IPS DF 6.9 (cell line): ENCODE measurements at places on chromosomes 11 and 22.

- no peaks in the 10 kb centered on the region for H3K4me1 ChIP-seq
- H3K27me3 ChIP-seq, result no peaks in the 10 kb centered on the region
- no peak overlapping the region for H3K4me3 ChIP-seq
- no peak for DNase-seq
- H3K27ac ChIP-seq, result no peak overlapping the region
- no peaks in the 10 kb centered on the region for H3K36me3 ChIP-seq
These were observed 18.0 kb upstream of the RAB38 start for GRCh38 chr11:88193278-88193677.

DNA sequence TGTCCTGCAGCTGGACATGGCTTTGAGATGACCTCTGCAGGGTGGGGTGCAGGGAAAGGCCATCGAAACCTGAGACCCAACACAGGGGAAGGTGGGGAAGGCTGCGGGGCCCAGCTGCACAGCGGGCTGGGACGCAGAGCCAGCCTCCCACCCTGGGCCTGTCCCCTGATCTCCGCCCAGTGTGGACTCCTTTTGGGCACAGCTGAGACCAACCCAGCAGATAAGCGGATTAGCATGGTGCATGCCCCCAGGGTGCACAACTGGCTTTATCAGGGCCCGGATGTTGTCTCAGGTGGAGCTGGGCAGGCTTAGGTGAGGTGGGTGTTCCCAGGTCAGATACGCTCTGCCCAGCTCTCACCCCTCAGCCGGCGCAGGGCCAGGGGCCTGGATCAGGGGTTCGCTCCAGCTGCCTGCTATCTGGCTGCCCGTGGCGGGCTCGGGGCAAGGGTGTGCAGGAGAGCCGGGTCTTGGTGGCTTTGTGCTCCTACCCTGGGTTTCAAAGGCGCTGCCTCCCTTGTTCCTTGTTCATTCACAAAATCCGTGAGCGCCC lies 28.1 kb upstream of the MUC5AC start:
- H3K4me3 ChIP-seq, result no peak overlapping the region
- H3K36me3 ChIP-seq, result no peaks in the 10 kb centered on the region; the same call in 1 of the 2 replicates
- H3K4me1 ChIP-seq, result no peaks in the 10 kb centered on the region
- DNase-seq, result no peak
- no peak overlapping the region for H3K27ac ChIP-seq
- H3K27me3 ChIP-seq, result no peaks in the 10 kb centered on the region

GRCh38 chr11:119195680-119196079 lies 10.4 kb downstream of the NHERF4 start:
- no peak overlapping the region for H3K4me3 ChIP-seq
- H3K27ac ChIP-seq, result no peak overlapping the region
- H3K4me1 ChIP-seq, result no peaks in the 10 kb centered on the region; the same call in 1 of the 2 replicates
- peak; percentile 80 for DNase-seq

- H3K27ac ChIP-seq, result no peak overlapping the region
- DNase-seq, result no peak
- no peaks in the 10 kb centered on the region for H3K36me3 ChIP-seq
These were observed 163.7 kb downstream of the DSCAML1 start for GRCh38 chr11:117633186-117633754.

GRCh38 chr11:120642196-120642894 lies 130.8 kb downstream of the GRIK4 start:
- H3K27me3 ChIP-seq, result peaks cover 32% of the 10 kb centered on the region
- H3K4me1 ChIP-seq, result peaks cover 7% of the 10 kb centered on the region; the same call in 1 of the 2 replicates
- H3K27ac ChIP-seq, result no peak overlapping the region
- no peak overlapping the region for H3K4me3 ChIP-seq

DNA sequence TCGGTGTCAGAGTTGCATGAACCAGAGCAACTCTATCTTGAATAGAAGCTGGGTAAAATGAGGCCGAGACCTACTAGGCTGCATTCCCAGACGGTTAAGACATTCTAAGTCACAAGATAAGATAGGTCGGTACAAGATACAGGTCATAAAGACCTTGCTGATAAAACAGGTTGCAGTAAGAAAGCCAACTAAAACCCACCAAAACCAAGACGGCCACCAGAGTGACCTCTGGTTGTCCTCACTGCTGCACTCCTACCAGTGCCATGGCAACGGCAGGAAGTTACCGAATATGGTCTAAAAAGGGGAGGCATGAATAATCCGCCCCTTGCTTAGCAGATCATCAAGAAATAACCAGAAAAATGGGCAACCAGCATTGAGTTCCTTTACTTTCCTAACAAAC lies 2.4 kb upstream of the KAT5 start:
- no peaks in the 10 kb centered on the region for H3K27me3 ChIP-seq
- H3K4me1 ChIP-seq, result peaks cover 2% of the 10 kb centered on the region; the same call in 1 of the 2 replicates
- no peak overlapping the region for H3K4me3 ChIP-seq
- H3K27ac ChIP-seq, result no peak overlapping the region

GRCh38 chr11:6655020-6655789 lies 404 bp downstream of the DCHS1 start:
- H3K4me1 ChIP-seq, result peaks cover 4% of the 10 kb centered on the region; the same call in 1 of the 2 replicates
- DNase-seq, result no peak
- H3K27me3 ChIP-seq, result peaks cover 12% of the 10 kb centered on the region
- H3K4me3 ChIP-seq, result peak overlapping the region; percentile 84

DNA sequence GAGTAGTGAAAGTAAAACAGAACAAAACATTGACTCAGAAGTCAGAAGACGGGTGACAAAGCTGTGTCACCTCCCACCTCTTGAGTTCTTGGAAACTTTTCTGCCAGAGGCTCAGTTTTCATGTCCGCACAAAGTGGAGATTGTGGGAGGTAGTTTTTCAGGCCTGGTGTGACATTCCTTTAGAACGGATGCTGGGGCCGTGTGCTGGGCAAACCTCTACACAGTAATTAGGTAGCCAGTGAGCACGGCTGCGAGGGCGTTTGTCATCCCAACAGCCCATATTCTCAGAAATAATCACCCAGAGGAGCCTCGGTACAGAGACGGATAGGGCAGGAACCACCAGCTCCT lies 1054.4 kb downstream of the TBC1D22A start:
- H3K27me3 ChIP-seq, result no peaks in the 10 kb centered on the region
- no peaks in the 10 kb centered on the region for H3K36me3 ChIP-seq
- no peak overlapping the region for H3K27ac ChIP-seq
- H3K4me1 ChIP-seq, result no peaks in the 10 kb centered on the region
- no peak for DNase-seq
- H3K4me3 ChIP-seq, result no peak overlapping the region

DNA sequence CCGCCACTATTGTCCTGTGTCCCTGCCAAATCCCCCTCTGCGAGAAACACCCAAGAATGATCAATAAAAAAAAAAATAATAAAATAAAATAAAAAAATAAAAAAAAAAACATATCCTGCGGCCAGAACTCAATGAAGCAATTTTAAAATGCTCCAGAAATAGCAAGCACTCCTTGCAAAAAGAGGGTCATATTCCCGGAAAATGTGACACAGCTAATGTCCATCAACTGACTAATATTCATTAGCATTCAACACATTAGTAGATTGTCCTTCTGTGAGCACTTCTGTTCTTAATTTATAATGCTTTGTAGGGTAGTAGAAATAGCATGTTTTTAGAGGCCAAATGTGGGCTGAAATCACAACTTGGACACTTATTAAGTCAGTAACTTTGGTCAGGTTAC lies 252.3 kb upstream of the SESN3 start:
- no peaks in the 10 kb centered on the region for H3K4me1 ChIP-seq
- H3K27ac ChIP-seq, result no peak overlapping the region
- DNase-seq, result no peak
- no peaks in the 10 kb centered on the region for H3K27me3 ChIP-seq
- no peak overlapping the region for H3K4me3 ChIP-seq

GRCh38 chr11:75147875-75148263 lies 3.0 kb upstream of the SLCO2B1 start:
- H3K27ac ChIP-seq, result no peak overlapping the region
- no peaks in the 10 kb centered on the region for H3K27me3 ChIP-seq
- H3K4me3 ChIP-seq, result no peak overlapping the region
- DNase-seq, result no peak

- no peak for DNase-seq
- H3K36me3 ChIP-seq, result no peaks in the 10 kb centered on the region
- no peak overlapping the region for H3K4me3 ChIP-seq
- H3K27ac ChIP-seq, result no peak overlapping the region
These were observed 9.9 kb upstream of the NDUFS8 start for GRCh38 chr11:68020575-68020974.

GRCh38 chr11:1501421-1502167 lies 15.0 kb upstream of the MOB2 start:
- no peak for DNase-seq
- H3K27me3 ChIP-seq, result no peaks in the 10 kb centered on the region
- no peak overlapping the region for H3K27ac ChIP-seq
- H3K36me3 ChIP-seq, result peaks cover 2% of the 10 kb centered on the region; the same call in 1 of the 2 replicates
- no peak overlapping the region for H3K4me3 ChIP-seq

GRCh38 chr11:8342821-8343681 lies 79.4 kb upstream of the LMO1 start:
- no peak overlapping the region for H3K4me3 ChIP-seq
- no peak for DNase-seq
- H3K27me3 ChIP-seq, result no peaks in the 10 kb centered on the region
- H3K36me3 ChIP-seq, result no peaks in the 10 kb centered on the region
- peaks cover 1% of the 10 kb centered on the region; the same call in 1 of the 2 replicates for H3K4me1 ChIP-seq

GRCh38 chr22:44031158-44031952 lies 7.3 kb downstream of the PARVB start:
- no peaks in the 10 kb centered on the region for H3K4me1 ChIP-seq
- H3K27me3 ChIP-seq, result no peaks in the 10 kb centered on the region
- H3K27ac ChIP-seq, result no peak overlapping the region
- no peak for DNase-seq
- no peak overlapping the region for H3K4me3 ChIP-seq
- no peaks in the 10 kb centered on the region for H3K36me3 ChIP-seq

- no peak for DNase-seq
- no peaks in the 10 kb centered on the region for H3K36me3 ChIP-seq
- H3K27ac ChIP-seq, result no peak overlapping the region
- H3K4me3 ChIP-seq, result peak overlapping the region; percentile 97; the same call in 1 of the 2 replicates
These were observed 1.4 kb downstream of the CTTN start for GRCh38 chr11:70399681-70400112.

GRCh38 chr11:9208726-9209501 lies 56.2 kb downstream of the DENND5A start:
- H3K4me1 ChIP-seq, result no peaks in the 10 kb centered on the region
- H3K27me3 ChIP-seq, result no peaks in the 10 kb centered on the region
- H3K36me3 ChIP-seq, result no peaks in the 10 kb centered on the region
- no peak overlapping the region for H3K27ac ChIP-seq

DNA sequence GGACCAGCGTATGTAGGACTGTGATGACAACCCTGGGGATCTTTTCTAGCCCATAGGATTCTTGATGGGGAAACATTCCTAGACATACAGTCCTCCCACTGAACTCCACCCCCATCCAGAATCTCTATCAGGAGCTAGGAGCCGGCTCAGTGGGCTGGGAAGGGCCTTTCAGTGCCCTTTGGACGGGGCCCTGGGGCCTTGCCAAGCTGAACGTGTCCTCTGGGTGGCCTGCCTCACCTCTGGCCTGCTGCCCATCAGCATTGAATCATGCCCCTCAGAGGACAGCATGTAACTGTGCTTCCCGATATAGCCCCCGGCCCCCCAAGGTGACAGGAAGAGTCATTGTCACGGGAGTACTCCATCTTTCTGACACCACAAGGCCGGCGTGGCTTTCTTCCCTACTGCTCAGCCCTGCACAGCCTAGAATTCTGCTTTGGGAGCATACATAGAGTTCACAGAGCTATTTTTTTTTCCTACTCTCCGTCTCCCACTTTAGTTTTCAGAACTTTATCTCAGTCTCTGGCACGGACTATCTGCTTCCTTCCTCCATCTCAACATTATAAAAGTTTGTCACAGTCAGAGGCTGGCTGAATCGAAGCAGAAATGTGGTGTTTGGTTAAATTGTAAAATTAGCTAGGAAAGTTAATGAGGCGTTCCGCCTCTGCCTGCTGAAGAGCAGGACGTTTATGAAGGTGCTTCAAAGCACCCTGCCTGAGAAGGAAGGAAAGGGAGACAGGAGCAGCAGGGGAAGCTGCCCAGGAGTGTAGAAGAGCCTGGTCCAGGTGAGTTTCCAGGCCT lies 111.9 kb downstream of the ZBTB16 start:
- H3K4me3 ChIP-seq, result no peak overlapping the region
- no peaks in the 10 kb centered on the region for H3K36me3 ChIP-seq
- H3K4me1 ChIP-seq, result no peaks in the 10 kb centered on the region
- no peak for DNase-seq

DNA sequence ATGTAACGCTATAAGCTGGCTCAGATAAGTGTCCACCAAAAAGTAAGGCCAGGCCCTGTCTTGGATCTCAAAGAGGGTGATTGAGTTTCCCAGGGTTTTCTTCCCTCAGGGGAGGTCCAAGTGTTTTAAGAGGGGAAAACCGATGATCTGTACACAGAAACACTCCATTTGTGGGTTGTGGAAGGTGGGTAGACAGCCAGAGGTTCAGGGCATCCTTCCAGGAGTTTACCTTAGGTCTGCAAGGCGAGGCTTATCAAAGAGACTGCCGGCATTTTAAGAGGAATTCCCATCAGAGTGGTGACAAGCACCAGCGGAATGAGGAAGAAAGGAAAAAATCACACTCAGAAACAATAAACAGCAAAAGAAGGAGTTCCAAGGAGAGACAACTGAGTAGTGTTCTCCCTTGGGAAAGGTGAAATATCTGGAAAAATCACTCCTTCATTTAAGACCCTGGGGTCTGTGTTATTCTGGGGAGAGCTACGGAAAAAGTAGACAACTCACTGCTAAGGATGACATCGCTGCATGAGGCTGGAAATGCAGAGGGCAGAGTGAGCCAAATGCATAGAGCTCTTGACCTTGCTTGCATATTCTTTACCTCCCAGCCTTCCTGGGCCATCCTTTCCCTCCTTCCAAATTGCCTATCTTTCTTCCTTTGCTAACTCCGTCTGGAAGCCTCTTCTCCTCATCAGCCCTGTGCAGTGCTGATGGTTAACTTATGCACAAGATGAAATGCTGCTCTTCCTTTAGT lies 22.1 kb upstream of the MMP7 start:
- no peaks in the 10 kb centered on the region for H3K27me3 ChIP-seq
- peaks cover 1% of the 10 kb centered on the region; the same call in 1 of the 2 replicates for H3K4me1 ChIP-seq

- H3K27me3 ChIP-seq, result no peaks in the 10 kb centered on the region
- peaks cover 17% of the 10 kb centered on the region for H3K4me1 ChIP-seq
- no peaks in the 10 kb centered on the region for H3K36me3 ChIP-seq
- H3K4me3 ChIP-seq, result no peak overlapping the region
These were observed 25.5 kb upstream of the GNB1L start for GRCh38 chr22:19879992-19880785.

GRCh38 chr11:15216678-15217077 lies 102.0 kb downstream of the INSC start:
- H3K27me3 ChIP-seq, result no peaks in the 10 kb centered on the region
- H3K27ac ChIP-seq, result no peak overlapping the region
- DNase-seq, result no peak
- H3K4me3 ChIP-seq, result no peak overlapping the region
- H3K4me1 ChIP-seq, result no peaks in the 10 kb centered on the region
- no peaks in the 10 kb centered on the region for H3K36me3 ChIP-seq

- H3K27me3 ChIP-seq, result no peaks in the 10 kb centered on the region
- no peaks in the 10 kb centered on the region for H3K36me3 ChIP-seq
- DNase-seq, result no peak
These were observed 23.2 kb downstream of the AMOTL1 start for GRCh38 chr11:94791216-94791889.
